Regular cardiac myocyte (primary cell): ENCODE measurements at places on chromosomes 12 and 14. TPM values are rescaled to one million over a fixed set of nuclear protein-coding genes. Genes with fewer than 3 reads are reported as not detected.

RNASE2 gene
- not detected in 2 replicates for total RNA-seq

SIX4 gene
- 8.1 and 9.6 TPM in 2 replicates for total RNA-seq

C12orf60 gene
- total RNA-seq: 0.28 and 1.5 TPM in 2 replicates

CYP27B1 gene
- 0.19 and 1.1 TPM in 2 replicates for total RNA-seq

RAD51B gene
- 16.7 and 21.1 TPM in 2 replicates for total RNA-seq

ZNF268 gene
- total RNA-seq: 25.5 and 36.6 TPM in 2 replicates

INHBC gene
- not detected in 2 replicates for total RNA-seq

RIN3 gene
- total RNA-seq: 1.3 and 3.7 TPM in 2 replicates

GUCY2C gene
- total RNA-seq: not detected in 2 replicates

DHRS4 gene
- total RNA-seq: 29.6 and 49.8 TPM in 2 replicates

TBX3 gene
- total RNA-seq: 16.1 and 20.6 TPM in 2 replicates
